Left cardiac atrium (tissue), 4 donors: ENCODE measurements at places on chromosomes 12 and 14. TPM values are rescaled to one million over a fixed set of nuclear protein-coding genes. Genes with fewer than 3 reads are reported as not detected.

The TPH2 gene
- not detected for total RNA-seq

DNA sequence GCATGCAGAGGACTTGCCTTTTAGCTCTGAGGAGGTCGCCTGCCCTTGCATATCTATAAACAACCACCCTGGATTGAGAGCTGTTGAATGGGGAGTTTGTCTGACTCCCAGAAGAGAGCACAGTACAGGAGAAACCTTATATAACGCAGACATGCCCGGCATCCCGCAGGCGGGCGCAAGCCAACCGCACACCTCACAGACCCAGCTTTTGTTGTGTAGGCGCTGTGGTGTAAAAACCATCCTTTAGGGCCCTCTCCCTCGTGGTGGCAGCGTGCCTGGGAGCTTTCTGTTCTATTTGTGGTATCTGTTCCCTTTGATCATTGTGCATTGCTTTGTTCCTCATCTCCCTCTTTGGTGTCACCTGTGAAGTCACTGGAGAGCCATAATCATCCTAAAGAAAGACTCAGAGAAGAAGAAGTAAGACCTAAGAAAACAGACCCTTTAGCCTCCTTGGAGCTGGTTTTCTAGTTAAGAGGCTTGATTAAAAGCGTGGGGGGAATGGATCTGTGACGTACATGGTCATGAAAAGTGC lies 77.7 kb downstream of the ETV6 start:
- DNase-seq, result no peak

DNA sequence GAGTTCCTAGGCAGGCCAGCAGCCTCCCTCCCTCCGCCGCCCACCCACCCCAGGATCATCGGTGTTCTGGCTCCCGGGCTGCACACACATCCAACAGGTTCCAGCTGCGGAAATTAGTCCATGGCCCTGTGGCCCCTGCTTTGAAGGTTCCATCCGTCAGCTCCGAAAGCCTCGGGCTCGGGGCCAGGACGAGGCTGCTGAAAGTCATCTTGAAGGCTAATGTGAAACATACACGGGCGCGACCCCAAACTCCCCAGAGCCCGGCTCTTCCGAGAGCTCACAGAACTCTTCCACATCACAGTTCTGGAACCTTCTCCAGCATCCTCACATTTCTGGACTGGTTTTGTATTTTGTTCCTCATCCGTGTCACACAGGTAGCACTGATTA lies 19.8 kb downstream of the KDM2B start:
- DNase-seq, result no peak

DNA sequence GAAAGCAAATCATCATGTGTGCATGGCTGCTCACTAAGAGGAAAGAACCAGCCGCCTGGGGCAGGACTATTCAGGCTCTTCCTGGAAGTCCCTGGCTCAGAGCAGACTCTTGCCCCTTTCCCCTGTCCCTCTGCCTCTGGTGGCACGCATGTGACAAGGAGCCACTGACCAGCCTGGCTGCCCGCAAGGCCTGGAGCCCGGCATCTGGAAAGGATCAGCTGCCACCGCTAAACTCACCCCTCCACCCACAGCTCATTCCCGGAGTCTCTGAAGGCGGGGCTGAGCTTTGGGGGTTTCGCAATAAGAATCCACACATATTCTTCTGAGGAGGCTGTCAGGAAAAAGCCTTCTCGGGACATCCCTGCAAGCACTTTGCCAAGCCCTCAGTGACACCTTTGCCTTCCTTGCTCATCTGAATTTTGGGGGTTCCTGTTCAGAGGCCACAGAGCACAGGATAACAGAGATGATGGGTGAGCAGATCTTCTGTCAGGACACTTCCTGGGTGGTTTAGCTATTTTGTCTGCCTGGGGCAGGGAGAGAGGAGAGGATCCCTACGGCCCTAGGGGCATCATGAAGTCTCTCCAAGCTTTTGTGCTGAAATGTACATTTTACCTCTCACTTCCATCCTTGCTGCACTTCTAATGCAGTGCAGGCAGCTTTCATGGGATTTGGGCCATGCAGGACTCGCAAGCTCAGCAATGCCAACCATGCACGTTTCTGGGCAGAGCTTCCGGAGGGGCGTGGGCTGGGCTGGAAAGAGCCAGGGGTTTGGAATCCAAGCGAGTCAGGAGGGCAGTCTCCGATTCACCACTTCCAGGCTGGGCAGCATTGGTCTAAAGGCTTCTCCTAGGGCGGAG lies 124.8 kb upstream of the MAP1LC3B2 start:
- peak; percentile 88 for DNase-seq

DNA sequence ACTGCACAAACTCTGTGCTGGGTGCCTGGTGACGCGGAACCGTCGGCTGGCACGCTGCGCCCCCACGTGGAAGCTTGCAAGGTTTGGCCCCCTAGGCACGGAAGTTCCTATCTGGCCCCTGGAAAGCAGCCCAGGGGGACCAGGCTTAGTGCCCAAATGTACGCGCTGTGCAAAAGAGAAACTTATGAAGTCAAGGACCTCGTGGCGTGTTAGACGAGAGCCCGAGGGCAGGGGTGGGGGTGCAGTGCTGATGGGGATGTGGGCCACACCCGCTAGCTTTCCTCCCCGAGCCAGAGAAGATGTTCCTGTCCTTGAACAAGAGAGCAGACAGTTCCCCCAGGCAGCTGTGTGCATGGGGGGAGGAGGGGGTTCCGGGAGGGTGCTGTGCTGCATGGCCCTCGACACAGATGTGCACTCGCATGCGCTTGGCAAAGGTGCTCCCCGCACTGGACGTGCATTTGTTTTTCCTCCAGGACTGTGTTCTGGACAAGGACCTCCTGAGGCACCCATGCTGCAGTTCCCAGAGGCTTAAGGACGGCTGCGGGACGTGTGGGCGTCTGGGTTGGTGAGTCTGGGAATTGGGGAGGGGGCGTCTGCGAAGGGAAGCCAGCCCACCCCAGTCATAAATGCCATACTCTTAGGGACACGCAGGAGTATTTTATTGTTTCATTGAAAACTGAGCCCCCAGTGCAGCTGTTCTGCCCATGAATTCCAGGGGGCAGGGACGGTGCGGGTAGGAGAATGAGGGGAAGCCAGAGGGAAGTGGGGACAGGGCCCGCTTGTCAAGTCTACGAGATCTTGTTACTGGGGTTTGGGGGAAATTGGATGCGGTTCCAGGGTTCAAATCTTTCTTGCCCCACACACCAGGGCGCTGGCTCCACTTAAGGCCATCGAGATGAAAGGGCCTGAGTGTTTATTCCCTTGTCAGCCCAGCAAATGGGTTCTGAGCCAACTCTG lies 80.0 kb downstream of the NTF3 start:
- DNase-seq, result peak; percentile 57

The TAS2R9 gene
- not detected for total RNA-seq

The MYO1A gene
- total RNA-seq, result 0.09 TPM
